Posterior vena cava (tissue), 2 donors: ENCODE measurements at places on chromosomes 1 and 21. TPM values are rescaled to one million over a fixed set of nuclear protein-coding genes. Genes with fewer than 3 reads are reported as not detected.

DNA sequence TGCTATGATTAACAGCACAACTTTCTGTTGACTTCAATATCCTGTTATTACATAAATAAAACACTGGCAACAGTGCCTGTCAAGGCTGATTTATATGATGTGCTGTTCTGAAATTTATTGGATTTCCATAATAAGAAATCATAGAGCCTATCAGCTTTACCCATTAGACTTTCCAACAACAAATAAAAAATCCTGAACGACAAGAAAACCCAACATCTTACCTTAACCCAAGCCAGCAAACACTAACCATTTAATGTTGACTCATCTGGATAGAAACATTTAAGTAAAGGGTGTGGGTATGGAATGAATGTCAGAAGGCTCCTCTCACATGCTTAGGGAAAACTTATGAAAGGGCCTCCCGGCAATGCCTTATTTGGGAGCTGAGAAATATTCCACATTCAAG, 165.1 kb downstream of the SLC45A1 start:
- no peak for DNase-seq

DNA sequence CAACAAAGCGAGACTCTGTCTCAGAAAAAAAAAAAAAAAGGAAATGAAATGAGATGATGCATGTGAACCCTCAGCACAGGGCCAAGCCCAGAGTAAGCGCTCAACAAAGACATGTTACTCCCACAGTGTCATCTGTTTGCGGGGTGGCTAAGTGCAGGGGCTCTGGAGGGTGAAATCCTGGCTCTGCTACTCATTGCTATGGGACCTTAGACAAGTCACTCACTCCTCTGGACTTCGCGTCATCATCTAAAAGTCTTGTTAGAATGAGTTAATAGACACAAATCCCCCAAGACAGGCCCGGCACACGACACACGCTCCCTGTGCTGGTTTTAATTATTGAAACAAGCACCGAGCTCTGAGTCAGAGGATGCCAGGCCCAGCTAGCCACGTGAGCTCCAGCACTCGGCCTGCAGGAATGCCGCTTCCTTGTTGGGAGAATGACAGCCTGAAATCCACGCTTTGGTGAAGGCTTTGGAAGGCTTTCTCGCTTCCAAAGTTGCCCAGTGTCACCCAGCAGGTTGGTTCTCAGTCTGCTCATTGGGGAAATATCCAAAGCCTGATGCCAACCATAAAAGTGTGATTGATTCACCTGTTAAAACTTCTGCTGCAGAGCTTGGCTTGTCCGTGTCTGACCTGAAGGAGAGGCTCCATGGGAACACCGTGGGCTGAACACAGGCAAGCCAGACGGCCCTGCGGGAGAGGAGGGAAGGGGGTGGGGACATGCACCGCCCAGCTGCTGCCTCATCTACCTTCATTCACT, 36.7 kb upstream of the TARDBP start:
- no peak for DNase-seq

DNA sequence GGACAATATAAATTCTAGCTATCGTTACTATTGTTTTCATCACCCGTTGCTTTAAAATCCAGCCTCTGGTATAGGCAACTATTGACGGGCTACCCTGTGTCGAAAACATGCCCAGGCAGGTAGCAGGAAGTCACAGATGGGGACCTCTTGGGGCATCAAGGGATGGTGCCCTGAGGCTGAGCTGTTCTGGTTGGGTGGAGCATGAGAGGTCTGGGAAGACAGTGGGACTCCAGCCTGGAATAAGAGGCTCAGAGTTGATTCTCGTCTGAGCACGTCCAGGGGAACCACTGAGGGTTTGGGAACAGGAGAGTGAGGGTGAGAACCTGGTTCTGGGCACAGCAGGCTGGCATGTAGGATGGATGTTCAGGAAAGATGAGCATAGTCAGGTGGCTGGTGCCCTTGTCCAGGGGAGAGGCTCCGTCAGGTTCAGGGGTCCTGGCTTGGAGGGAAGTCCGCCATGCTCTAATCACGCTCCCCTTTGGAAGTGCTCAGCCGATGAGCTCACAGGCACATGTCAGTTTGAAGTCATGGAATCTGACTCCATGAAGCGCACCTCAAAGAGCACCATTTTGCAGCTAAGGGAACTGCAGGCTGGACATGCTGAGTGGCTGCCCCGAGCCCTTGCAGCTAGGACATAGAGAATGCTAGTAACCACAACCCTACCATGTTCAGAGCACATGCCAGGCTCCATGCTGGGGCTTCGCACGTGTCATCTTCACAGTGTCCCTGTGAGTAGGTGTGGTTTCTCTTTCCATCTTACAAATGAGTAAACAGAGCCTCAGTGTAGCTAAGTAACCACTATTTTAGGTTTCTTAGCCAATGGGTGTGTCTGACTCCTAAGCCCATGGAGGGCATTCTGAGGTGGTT, 21.0 kb downstream of the PCSK9 start:
- peak; percentile 67 for DNase-seq

The ADCY10 gene
- total RNA-seq = 0.28 TPM

The OR2T33 gene
- total RNA-seq = not detected

GRCh38 chr1:66931590-66931989, 6.8 kb downstream of the MIER1 start:
- no peak for DNase-seq

DNA sequence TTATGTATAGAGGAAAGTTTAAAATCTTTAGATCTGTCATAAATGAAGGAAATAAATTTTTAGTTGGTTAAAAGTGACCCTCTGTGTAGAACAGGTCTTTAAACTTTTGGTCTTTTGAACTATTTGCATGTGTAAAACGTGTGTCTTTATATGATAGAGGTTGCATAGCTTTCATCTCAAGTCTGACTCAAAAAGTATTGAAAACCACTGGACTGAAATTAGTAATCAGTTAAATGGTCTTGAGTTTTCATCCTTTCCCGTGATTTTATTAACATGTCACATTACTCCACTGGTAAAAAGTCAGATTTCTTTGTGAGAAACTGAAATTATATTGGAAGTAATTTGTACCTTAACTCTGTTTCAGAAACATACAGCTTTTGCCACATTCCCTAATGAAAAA, 1.8 kb downstream of the RNPC3 start:
- no peak for DNase-seq

DNA sequence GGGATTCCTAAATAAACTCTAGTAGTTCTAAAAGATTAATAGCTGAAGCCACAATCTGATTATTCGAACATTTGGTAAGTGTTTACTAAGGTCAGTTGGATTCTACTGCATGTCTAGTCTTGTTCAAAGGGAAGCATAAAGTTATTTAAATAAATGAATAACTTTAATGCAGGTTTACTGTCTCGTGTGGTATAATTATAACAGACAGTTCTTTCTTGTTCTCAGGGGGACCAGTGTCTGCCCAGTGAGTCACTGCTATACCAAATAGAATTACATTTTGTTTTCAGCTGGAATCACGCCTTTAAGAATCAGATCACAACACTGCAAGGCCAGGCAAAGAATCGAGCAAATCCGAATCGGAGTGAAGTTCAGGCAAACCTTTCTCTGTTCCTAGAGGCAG, 45.1 kb downstream of the SMG7 start:
- no peak for DNase-seq

- DNase-seq = no peak
Measured at GRCh38 chr21:29817450-29817849, 122.3 kb downstream of the GRIK1 start.

GRCh38 chr1:203267347-203267846, 37.9 kb upstream of the BTG2 start:
- peak; percentile 93 for DNase-seq

The SYPL2 gene
- total RNA-seq = 2.1 TPM

- no peak for DNase-seq
Measured at GRCh38 chr1:69878338-69878737, 310.6 kb downstream of the LRRC7 start.

The PMVK gene
- total RNA-seq = 26.5 TPM

DNA sequence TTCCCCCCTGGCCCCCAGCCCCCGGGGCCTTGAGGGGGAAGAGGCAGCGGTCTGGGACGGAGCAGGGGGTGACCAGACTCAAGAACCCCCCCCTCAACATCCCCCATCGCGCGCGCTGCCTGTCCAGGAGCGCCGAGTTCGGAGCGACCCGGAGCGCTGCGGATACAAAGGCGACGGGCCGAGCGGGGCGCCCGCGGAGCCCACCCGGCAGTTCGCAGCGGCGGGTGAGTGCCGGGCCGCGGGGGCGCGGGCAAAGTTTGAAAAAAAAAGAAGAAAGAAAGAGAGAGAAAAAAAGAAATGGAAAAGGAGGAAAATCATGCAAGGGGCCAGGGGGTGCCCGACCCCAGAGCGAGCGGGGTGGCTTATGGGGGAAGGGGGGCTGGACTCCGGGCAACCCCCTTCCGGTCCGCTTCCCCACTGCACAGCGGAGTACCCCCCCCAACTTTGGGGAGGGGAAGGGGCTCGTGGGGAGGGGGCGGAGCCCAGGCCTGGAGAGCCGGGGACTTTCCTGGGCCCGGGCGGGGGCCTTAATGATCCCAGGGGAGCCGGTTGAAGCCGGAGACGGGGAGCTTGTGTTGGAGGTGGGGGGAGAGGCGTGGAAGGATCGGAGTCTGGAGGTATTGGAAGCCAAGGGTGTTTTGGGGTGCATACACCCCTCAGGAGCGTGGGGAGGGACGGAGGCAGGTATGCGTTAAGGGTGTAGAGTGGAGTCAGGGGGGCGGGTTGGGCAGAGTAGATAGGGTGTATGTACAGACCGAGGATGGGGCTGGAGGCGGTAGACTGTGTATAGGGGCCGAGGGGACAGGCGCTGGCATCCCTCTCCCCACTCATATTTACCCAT, 502 bp downstream of the VANGL2 start:
- DNase-seq = no peak

DNA sequence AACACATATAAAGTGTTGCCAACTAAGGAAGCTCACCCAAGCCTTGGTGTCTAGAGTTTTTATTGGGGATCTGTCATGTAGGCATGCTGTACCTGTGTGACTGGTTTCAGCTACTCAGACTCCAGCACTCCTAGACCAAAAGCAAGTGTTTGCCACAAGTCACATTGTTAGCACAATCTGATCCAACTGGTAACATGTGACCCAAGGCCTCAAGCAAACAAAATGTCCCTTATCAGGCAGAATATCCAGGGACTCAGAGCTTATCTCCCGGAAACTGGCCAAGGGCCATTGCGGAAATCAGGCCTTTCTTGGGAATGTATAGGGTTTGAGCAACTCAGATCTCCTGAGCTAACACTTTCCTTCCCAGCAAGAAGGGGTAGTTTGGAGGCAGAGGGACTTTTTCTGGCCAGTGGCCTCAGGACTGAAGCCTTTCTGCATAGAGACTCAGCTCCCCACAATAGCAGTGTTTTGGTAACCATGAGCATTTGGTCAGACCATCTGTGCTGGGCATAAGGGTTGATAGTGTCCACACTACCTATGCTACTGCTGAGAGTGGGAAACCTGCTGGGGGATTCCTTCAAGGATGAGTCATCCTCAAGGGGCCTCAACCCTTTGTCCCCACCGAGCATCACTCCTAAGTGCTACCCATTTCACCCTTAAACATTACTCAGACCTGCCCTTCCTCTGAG, 29.6 kb downstream of the NHLH2 start:
- no peak for DNase-seq

DNA sequence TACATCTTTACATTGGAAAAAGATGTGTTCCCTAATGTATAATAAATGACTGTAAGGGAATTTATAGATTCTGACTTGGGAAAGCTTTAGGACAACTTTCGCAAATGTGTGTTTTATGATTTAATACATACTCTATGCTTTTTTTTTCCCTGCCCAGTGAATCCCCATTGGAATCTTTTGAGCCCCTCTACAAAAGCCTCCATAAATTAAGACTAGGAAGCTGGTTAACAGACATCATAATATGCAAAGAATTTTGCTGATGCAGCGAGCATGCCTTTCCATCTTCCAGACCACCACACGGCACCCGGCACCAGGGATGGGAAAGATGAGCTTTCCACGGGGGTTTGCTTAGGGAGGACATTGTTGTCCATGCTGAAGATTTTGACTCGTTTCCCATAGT, 156.1 kb upstream of the IVNS1ABP start:
- DNase-seq = no peak

GRCh38 chr1:225780630-225781029, 3.0 kb downstream of the SRP9 start:
- DNase-seq = no peak

DNA sequence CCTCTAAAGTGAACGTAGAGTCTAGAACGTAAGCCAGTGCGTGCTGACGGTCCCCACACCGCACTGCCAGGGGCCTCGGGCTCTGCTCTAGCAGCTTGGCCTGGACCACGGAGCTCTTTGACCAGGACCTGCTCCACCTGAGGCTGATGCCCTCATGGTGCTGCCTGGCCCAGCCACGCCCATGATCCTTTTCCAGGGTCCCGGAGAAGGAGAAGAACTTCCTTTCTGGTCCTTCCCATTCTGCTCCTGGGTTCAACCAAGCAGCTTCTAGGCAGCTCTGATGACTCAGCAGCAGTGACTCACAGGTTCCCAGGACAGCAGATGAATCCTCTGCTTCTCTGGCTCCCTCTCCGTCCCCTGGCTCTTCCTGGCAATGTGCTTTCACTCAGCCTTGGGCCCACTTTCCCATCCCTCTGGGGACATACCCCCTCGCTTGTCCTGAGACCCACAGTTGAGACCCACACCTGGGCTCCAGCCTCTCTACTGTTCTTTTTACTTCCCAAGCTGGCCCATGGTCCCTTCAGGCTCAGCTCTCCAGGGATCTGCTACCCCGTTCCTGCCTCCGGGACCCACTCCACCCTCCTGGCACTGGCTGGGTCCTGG, 246.3 kb upstream of the RAB4A start:
- peak; percentile 92 for DNase-seq

DNA sequence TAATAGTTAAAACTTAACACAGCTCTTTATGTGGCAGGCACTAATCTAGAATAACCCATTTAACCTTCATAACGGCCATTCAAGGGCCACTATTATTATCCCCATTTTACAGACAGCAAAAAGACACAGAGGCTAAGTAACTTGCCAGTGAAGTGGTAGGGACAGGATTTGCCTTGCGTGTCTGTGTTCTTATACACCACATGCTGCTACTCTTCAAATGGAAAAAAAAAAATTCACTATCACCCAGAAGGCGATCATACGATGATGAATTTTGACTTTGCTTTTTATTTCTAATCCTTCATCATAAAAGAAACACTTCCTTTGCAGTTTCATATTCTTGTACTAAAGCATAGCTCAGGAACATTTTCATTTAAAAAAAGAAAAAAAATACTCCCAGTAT, 65.5 kb downstream of the RERE start:
- no peak for DNase-seq

- no peak for DNase-seq
Measured at GRCh38 chr1:219427989-219428388, 184.9 kb downstream of the ZC3H11B start.

The LEMD1 gene
- not detected for total RNA-seq

- peak; percentile 26 for DNase-seq
Measured at GRCh38 chr1:19824036-19824435, 9.0 kb upstream of the RNF186 start.

- peak; percentile 14 for DNase-seq
Measured at GRCh38 chr1:206958144-206958543, 11.9 kb upstream of the PIGR start.

GRCh38 chr1:100351095-100351887, 1.0 kb upstream of the CDC14A start:
- DNase-seq = peak; percentile 95

The CYP4X1 gene
- 14.3 TPM for total RNA-seq

The TFF3 gene
- 21.1 TPM for total RNA-seq

- DNase-seq = no peak
Measured at GRCh38 chr1:16191309-16191708, 21.1 kb downstream of the ARHGEF19 start.
